ENCODE measurements at places on chromosomes 1 and 21.

GRCh38 chr21:15277466-15277865, 212.7 kb upstream of the NRIP1 start:
- no peak for DNase-seq

DNA sequence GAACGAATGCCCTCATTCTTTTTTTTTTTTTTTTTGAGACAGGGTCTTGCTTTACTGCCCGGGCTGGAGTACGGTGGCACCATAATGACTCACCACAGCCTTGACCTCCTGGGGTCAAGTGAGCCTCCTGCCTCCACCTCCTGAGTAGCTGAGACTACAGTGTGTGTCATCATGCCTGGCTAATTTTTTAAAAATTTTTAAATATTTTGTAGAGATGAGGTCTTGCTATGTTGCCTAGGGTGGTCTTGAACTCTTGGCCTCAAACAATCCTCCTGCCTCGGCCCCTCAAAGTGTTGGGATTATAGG, 69.4 kb downstream of the ALG14 start:
- DNase-seq, result no peak

GRCh38 chr1:101174722-101175121, 62.1 kb upstream of the S1PR1 start:
- DNase-seq, result no peak

DNA sequence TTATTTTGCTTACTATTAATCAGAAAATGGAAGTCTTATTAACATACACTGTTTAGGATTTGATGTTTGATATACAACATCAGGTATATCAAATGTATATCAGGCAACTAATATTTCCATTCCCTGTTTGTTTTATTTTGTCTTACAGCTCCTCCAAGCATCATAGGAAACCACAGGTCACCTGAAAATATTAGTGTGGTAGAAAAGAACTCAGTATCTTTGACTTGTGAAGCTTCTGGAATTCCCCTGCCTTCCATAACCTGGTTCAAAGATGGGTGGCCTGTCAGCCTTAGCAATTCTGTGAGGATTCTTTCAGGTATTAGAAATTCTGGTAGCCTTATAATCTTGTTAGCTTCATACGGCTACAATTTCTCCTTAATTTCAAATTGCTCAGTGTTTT, 318.0 kb downstream of the TPR start:
- no peak for DNase-seq

GRCh38 chr1:71502006-71502405, 421.2 kb upstream of the ZRANB2 start:
- no peak for DNase-seq

DNA sequence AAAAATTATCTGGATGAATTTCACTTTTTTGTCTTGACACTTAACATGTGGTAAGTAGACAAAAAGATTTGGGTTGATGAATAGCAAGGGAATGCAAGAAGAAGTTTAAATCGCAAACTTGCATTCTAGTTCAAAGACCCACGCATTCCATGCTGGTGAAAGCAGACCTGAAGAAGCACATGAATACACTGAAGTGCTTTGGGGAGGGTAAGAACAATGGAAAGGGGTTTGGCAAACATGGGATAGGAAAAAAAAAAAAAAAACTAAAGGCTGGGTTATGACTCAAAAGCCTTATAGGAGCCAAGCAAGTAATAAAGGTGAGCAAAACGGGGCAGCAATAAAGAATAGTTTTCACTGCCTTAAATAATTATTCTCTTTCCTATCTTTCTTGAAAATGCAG, 450.2 kb downstream of the LMO4 start:
- no peak for DNase-seq

- peak; percentile 9 for DNase-seq
Measured at GRCh38 chr1:113811156-113811887, 954 bp downstream of the RSBN1 start.

DNA sequence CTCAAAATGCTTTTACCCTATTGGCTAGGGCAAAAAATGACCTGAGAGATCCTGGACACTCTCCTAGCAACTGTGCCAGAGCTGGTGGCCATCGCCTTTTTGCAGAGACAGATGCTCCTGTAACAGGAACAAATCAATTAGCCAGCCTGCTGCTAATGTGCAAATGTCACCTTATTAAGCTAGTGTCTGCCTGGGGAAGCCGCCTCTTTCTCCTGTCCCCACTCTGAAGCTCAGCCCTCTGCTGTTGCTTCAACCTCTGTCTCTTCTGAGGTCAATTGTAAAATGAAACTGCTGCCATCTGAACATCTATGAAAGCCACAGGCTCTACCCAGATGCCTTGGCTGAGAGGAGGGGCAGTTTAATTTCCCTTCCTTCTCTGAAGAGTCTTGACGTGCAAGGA, 85.5 kb upstream of the CACNA1E start:
- no peak for DNase-seq

- no peak for DNase-seq
Measured at GRCh38 chr1:27519331-27520258, 29.6 kb upstream of the WASF2 start.

DNA sequence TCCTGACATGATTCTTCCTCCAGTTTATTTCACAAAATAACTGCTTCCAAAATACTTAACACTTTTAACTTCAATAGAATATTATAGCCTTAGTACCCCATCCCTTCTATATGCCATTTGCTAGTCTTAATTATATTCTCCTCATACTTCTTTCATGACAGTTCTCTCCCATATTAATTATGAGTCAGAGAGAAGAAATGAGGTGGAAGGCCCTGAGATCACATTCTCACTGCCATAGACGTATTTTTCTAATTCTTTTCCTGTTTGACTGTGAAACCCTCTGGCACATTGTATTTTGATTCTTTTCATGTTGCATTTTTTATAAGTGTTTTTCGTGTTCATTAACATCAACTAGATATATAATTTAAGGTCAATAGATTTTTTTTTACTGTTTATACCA, 88.4 kb downstream of the GTF2B start:
- no peak for DNase-seq

DNA sequence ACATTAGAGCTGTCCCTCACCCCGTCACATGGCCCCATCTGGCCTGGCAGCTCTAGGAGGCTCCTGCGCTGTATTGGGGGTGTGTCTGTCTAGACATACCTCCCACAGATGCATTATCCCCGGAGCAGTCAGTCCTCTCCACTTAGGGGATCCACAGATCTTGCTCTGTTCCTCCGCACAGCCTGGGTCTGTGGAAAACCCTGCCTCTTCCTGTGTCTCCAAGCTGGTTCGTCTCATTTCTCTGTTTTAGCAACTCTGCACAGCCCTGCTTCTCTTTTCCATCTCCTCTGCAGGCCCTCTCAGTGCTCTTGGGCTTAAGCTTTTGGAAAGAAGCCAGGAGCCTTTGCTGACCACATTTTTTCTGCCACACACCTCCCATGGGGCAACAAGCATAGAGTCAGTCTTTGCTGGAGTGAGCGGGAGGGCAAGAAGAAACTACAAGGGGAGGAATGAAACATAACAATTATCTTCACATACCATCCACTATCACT, 241.5 kb downstream of the FOXD2 start:
- no peak for DNase-seq

GRCh38 chr1:53550201-53550741, 91.1 kb downstream of the DMRTB1 start:
- DNase-seq, result no peak

GRCh38 chr1:104121271-104121670, 371.6 kb downstream of the AMY1C start:
- DNase-seq, result no peak

Data from stimulated activated effector memory CD8-positive, alpha-beta T cell treated with anti-CD3 and anti-CD28 coated beads, Interleukin-12 subunit alpha, Interleukin-12 subunit beta, amount 100 ng/mL, for 72 hours (primary cell).